HS-5 (cell line): ENCODE measurements at places on chromosomes 3 and 15.
A peak's percentile ranks its signal among the peaks of the same experiment; 100 is the strongest.

- DNase-seq = no peak
Observed at GRCh38 chr3:27796365-27796875, 74.3 kb upstream of the EOMES start.

DNA sequence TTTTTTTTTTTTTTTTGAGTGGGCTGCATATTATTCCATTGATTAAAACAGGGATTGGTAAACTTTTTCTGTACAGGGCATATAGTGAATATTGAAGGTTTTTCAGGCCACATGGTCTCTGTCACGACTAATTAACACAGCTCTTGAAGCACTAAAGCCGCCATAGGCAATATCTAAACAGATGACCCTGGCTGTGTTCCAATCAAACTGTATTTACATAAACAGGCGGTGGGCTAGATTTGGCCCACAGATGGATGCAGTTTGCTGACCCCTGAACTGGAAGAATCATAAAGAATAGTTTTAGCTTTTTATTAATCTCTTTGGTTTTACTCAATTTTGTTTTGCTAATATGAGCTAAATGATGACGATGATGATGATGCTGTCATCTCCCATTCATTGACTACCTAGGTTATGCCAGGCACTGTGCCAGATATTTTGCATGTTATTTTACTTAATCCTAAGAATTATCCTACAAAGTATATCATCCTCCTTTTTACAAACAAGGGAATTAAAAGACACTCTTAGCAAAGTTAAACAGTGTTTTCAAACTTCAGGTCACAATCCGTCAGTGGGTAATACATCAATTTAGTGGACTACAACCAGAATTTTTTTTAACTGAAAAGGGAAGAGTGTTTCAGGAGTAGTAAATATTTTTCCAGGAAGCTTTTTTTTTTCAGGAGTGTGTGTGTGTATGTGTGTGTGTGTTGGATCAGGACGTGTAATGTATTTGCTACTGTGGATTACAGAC, 54.3 kb downstream of the LMCD1 start:
- DNase-seq = no peak

- peak; percentile 32 for DNase-seq
Observed at GRCh38 chr3:115321400-115321805, 174.3 kb upstream of the ZBTB20 start.

DNA sequence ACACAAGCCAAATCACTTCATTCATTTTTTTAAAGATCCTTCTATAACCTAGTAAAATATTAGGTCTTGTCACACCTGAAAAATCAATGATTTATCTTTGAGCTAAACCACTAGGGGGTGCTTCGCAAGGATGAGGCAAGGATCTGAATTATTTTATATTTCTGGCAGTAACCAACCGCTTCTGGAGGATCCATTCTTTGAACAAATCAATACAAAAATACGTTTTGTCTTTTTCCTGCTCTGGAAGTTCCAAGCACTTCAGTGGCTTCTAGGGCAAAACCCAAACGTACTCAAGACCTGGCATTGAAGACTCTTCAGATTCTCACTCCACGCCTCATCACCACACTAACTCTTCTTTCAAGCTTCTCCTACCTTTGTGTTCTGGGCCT, 486 bp downstream of the LSG1 start:
- DNase-seq = no peak

GRCh38 chr15:43550527-43551363, 33.3 kb downstream of the MAP1A start:
- peak; percentile 34 for DNase-seq

GRCh38 chr15:74305687-74306086, 61.8 kb downstream of the CYP11A1 start:
- no peak for DNase-seq

GRCh38 chr3:141006344-141006743, 44.8 kb upstream of the SPSB4 start:
- DNase-seq = no peak

DNA sequence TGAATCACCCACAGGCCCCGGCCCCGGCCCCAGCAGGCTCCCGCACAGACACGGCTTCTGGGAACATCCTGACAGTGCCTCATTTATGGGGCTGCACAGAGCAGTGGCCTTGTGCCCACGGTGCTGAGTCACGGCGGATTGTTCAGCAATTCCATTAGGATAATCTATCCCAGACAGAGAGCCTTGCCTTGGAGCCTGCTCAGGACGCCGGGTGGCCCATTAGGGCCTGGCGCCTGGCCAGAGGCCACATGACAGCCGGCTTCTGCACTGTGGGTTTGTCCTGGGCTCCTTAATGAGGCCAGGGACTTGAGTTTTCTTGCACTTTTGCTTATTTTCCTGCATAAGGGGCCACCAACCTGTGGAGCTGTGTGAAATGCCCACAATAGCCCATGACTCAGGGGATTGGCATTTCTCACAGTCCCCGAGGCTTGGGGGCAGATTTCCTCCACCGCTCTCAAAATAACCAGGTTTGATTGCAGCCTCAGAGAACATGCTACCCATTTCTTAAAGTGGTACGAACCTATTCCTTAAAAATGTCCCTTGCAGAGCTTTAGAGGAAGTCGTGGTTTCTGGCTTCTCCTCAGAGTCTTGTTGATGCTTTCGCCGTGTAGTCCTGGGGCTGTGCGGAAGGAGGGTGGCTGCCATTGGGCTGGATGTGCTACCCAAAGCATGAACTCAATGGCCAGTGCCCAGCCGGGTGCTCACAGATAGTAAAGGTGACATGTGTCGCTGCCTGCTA, 19.0 kb downstream of the SYNM start:
- DNase-seq = peak; percentile 97

- no peak for DNase-seq
Observed at GRCh38 chr3:194936659-194937058, 251.0 kb downstream of the FAM43A start.

DNA sequence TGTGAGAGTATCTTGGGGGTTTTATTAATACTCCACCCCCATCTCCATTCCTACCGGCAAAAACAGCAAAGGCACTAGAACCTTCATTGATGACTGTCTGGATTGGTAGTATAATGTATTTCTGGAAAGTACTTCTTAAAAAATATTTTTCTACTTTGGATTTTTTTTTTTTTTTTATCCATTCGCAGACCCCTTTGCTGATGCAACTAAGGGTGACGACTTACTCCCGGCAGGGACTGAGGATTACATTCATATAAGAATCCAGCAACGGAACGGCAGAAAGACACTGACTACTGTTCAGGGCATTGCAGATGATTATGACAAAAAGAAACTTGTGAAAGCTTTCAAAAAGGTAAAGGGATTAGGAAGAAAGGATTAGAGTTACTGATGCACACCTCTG, 1.2 kb downstream of the EIF1B start:
- DNase-seq = no peak

DNA sequence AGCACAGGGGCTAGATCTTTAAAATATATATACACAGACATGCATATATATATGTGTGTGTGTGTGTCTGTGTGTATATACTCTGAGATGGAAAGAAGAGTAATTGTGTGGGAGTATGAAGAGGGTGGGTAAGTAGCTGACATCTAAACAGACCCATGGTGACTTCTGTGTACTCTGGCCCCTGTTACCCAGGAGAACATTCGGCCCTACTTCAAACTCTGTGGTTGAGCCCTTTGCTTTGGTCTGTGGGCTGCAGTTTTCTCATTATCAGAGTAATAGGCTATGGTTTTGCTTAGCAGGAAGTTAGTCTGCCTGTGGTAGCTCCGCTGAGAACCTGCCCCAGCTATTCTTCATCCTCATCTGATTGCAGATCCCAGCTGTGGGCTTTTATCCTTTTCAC, 141.4 kb downstream of the RBPMS2 start:
- DNase-seq = no peak

GRCh38 chr3:53591646-53592045, 97.2 kb downstream of the CACNA1D start:
- DNase-seq = no peak

DNA sequence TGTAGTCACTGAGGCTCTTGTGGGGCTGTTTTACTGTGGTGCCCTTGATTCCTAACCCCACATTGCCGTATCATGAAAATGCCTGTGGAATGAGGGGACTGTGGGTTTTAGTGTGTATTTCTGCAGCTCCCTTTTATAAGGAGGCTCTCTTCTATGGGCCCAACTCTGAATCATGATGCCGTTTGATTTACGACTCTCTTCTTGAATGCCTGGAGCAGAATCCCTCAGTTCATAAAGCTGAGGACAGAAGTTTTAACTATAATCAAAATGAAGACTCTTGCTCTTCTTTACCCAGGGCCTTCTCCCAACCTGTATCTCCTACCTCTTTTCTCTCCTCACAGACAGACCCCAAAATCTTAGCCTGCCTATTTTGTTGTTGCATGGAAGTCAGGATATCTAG, 109.5 kb downstream of the RARB start:
- no peak for DNase-seq

- no peak for DNase-seq
Observed at GRCh38 chr15:96860741-96861140, 530.2 kb downstream of the NR2F2 start.

- peak; percentile 87 for DNase-seq
Observed at GRCh38 chr3:189981668-189982067, 139.0 kb downstream of the P3H2 start.

GRCh38 chr3:169260296-169260695, 403.2 kb downstream of the MECOM start:
- no peak for DNase-seq

DNA sequence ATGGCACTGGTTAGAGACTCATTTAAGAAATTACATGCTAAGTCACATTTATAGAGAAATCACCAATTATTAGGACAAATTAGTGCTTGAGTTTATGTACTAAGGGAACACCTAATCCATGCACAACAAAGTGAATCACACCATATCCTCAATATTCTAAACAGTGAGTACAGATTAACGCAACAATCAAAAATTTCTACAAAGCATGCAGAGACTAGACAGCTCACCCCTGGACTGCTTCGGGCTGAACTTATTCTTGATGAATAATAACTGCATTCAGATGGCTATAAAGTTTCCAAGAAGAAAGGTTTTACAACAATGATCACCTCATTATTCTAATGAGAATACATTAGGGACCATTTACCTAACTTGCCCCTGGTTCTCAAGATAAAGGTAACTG, 66.5 kb downstream of the LRRFIP2 start:
- no peak for DNase-seq

DNA sequence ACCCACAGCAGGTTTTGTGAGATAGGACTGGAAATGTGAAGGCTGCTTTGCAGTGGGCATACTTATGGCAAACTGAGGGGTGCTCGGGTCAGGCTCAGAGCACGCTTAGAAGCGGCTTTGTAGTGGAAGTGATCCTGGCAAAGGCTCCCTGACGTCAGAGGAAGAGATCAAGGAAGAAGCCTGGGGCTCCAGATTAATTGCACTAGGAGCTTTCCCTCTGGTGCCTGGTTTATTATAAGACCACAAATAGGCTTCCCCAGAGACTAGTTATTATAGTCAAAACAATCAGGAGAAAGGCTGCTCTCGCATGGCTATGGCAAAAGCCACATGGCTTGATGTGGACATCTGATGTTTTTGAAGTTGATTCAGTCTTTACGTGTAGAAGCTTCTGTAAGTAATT, 515.1 kb downstream of the GABRG3 start:
- no peak for DNase-seq

- no peak for DNase-seq
Observed at GRCh38 chr3:9761919-9762318, 7.8 kb downstream of the CAMK1 start.

GRCh38 chr15:90059208-90059985, 42.9 kb downstream of the IDH2 start:
- DNase-seq = no peak

DNA sequence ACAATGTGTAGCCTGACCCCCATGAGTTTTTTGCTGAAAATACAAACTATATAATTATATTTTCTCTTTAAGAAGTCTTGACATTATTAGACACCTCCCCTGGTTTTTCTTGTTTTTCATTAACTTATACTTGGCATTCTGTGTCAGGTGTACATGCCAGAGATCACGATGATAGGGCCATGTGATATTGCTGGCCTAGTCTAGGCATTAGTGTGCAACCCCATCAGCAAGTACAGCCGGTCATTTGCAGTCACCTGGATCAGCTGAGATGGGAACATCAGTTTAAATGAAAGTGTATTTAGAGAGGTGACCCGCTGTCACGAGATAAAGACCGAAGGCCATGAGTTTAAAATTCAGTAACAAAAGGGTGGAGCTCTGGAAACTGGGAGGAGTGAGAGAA, 12.6 kb upstream of the SPPL2A start:
- DNase-seq = no peak

DNA sequence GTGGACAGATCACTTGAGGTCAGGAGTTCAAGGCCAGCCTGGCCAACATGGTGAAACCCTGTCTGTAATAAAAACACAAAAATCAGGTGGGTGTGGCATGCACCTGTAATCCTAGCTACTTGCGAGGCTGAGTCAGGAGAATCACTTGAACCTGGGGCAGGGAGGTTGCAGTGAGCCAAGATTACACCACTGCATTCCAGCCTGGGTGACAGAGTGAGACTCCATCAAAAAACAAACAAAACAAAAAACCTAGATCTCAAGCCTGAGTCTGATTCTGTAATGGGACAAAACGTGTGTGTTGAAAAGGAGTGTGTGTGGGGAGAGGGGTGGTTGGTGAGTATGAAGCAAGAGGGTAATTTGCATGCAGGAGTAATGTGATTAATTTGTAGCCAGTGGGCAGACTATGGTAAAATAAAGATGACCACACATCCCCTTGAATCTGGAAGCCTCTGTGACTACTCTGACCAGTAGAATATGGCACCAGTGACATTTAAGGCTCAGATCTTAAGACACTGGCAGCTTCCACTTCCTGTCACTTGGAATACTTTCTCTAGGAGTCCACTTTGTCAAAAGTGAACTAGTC, 18.4 kb upstream of the OPA1 start:
- no peak for DNase-seq

- DNase-seq = no peak
Observed at GRCh38 chr3:71217640-71218222, 365.8 kb downstream of the FOXP1 start.

DNA sequence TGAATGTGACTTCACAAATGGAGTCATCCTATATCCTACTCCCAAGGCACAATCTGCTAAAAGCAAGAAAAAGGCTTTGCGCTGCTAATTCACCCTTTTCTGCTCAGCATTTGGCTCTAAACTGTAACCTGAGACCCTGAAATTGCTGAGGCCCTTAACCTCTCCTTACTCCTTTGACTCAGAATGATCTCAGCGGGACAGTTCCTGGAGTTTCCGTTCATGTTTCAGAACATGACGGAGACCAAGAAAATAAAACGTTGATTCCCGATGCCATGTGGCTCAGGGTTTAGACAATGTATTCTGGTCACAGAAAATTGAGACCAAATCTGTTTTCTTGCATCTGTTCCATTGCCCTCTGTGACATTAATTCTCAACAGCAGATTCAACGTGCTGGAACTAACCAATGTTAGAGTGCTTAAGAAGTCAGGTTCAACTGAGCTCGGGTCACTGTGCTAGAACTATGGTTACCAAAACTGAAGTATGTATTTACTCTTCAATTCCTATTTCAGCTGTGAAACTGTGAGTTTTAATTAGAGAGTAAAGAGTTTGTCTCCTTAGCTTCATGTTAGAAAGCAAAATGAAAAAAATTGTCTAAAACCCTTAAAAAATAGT, 45.4 kb upstream of the TMC3 start:
- no peak for DNase-seq

GRCh38 chr3:134517791-134518190, 31.9 kb downstream of the CEP63 start:
- no peak for DNase-seq

GRCh38 chr15:23566071-23566554, 639 bp downstream of the MKRN3 start:
- DNase-seq = no peak

GRCh38 chr3:54180921-54181320, 58.6 kb downstream of the CACNA2D3 start:
- no peak for DNase-seq

- no peak for DNase-seq
Observed at GRCh38 chr3:140753865-140754754, 76.2 kb downstream of the TRIM42 start.

- no peak for DNase-seq
Observed at GRCh38 chr3:120092474-120092873, 1.8 kb downstream of the GSK3B start.
